ENCODE measurements at places on chromosomes 1 and 21.

GRCh38 chr1:174097426-174097825 lies 61.9 kb upstream of the RABGAP1L start:
- DNase-seq: no peak

DNA sequence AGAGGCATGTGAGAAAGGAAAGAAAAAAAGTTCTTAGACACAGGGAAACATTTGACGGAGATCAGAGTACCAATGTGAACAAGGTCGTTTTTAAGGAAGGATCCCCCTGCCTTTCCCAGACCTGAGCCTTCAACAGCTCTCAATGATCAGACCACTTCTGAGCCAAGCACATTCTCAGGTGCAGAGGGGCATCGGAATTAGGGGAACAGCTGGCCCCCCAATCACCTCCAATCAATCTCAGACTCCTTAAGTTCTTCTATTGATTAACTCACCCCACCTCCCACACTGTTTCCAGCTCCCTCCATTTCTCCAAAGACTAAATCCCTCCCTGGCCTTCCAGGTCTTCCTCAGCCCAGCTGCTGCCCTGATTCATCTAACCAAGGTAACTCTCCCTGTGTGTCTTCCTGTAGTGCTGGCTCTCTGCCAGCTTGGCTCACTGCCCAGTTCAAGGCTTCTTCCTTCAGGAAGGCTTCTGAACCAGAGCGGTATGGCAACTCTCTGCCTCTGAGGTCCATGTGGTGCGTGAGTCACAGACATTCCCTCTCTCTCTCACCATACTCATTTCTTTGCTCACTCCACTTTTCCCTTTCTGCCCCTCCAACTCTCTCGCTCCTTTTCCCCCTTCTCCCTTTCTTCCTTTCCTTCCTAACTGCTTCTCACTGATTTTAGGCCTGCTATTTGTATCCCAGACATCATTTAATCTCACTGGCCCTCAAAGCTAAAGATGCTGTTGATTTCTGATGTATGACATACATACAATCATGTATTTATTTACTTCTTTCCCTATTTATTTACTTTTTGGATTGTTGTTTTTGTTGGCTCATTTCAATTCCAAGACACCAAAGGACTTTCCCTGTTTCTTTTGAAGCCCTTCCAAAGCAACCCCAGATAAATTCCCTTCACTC lies 18.1 kb downstream of the CFAP45 start:
- DNase-seq: no peak

GRCh38 chr1:69305621-69306020 lies 262.1 kb upstream of the LRRC7 start:
- DNase-seq: no peak

GRCh38 chr1:114756009-114756892 lies 1.5 kb downstream of the CSDE1 start:
- DNase-seq: no peak

DNA sequence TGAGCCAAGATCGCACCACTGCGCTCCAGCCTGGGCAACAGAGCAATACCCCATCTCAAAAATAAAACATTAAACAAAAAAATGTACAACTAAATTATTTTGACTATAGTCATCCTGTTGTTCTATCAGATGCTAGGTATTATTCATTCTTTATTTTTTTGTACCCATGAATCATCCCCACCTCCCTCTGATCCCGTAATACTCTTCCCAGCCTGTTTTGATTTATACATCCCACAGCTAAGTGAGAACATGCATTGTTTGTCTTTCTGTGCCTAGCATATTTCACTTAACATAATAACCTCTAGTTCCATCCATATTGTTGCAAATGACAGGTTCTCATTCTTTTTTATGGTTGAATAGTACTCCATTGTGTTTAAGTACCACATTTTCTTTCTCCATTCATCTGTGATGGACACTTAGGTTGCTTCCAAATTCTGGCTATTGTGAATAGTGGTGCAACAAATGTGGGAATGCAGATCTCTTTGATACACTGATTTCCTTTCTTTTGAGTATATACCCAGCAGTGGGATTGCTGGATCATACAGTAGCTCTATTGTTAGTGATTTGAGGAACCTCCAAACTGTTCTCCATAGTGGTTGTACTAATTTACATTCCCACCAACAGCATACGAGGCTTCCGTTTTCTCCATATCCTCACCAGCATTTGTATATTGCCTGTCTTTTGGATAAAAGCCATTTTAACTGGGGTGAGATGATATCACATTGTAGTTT lies 84.4 kb downstream of the MACF1 start:
- no peak for DNase-seq

DNA sequence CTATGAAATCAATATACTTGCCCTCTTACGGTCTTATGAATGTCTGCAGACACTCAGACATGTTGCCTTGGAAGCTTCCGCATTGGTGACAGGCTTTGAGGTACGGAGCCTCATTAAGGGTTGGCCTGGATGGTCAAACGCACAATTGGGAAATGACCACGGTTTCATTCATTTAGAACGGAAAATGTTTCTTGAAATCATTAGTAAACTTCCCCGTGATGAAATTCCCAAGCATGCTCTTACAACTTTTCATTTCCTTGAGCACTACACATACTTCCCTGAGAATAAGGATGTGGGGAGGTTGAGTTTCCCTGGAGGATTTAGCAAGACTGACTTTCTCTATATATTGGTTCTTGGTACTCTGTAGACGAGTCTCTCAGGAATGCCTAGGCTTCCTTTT lies 146.3 kb downstream of the HLX start:
- DNase-seq: no peak

DNA sequence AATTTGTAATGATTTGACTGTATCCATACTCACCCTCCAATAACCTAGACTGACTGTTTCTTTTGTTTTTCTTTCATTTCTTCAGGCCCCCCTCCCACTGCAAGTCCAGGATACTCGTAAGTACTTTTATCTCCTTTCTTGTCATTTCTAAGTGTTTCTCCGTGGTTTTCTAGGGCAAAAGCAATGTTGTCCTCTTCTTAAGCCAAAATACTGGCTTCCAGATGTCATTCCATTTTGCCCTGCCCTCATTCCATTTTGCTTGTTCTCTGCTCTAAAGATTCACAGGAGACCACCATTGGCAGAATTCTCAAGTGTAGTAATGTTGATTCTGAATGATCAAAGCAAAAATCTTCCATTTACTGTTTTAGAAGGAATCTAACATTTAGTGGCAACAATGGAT lies 152.8 kb upstream of the UBE2U start:
- DNase-seq: no peak

All from stimulated activated naive CD8-positive, alpha-beta T cell treated with anti-CD3 and anti-CD28 coated beads, Interleukin-15, amount 100 ng/mL, for 72 hours (primary cell).